Left ventricle myocardium inferior (tissue), 1 donor: ENCODE measurements at places on chromosomes 1 and 21. TPM values are rescaled to one million over a fixed set of nuclear protein-coding genes. Genes with fewer than 3 reads are reported as not detected.

- H3K27ac ChIP-seq = peak overlapping the region; percentile 99
- DNase-seq = peak; percentile 55
- H3K4me1 ChIP-seq = peaks cover 42% of the 10 kb centered on the region
- H3K36me3 ChIP-seq = no peaks in the 10 kb centered on the region
- no peaks in the 10 kb centered on the region for H3K27me3 ChIP-seq
Measured at GRCh38 chr1:2214541-2215241, 13.4 kb upstream of the SKI start.

The C1QTNF12 gene
- total RNA-seq = 0.55 TPM

GRCh38 chr1:40248412-40248811, 675 bp downstream of the TMCO2 start:
- no peak overlapping the region for H3K4me3 ChIP-seq
- peaks cover 14% of the 10 kb centered on the region for H3K4me1 ChIP-seq
- DNase-seq = no peak
- no peaks in the 10 kb centered on the region for H3K27me3 ChIP-seq
- H3K27ac ChIP-seq = no peak overlapping the region
- no peaks in the 10 kb centered on the region for H3K36me3 ChIP-seq

DNA sequence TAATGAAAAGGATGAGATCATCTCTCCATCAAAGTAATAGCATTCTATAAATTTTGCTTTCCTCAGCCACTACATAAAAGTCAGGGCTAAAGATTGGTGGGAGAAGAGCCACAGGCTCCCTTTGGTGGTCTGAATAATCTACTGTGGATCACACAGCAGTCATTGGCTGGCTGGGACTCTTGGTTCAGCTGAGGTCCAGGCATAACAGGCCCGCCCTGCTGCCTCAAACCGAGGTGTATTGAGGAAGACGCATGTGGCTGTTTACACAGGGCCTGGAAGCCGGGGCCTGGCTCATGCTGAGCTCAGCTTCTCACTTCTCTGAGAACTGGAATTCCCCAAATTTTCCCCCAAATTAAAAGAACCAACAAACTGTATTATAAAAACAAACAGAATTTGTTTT, 139.2 kb downstream of the PTPRC start:
- H3K27me3 ChIP-seq = no peaks in the 10 kb centered on the region
- DNase-seq = no peak
- no peaks in the 10 kb centered on the region for H3K36me3 ChIP-seq

The MROH9 gene
- total RNA-seq = not detected
